ENCODE measurements at places on chromosomes 7 and 10.

DNA sequence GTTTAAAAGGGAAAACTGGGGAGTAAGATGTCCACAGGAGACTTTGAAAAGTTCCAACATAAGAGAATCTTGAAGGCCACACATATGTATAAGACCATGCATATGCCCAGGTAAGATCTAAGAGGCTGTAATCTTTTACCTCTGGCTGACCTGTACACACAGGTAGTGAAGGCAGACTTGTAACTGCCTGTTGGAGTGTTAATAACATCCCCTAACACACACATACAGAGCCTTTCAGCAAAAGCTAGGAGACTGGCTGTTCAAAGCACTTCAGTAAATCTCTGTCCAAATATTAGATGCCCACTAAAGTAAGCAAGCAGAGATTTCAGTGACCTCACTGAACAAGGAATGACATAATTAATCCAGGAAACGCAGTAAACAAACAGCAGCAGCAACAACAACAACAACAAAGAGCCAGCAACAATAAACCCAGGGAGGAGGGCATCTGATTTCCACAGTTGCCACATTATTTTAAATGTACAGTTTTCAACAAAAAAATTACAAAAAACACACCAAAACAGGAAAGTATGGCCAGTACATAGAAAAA lies 15.0 kb downstream of the CYP51A1 start:
- peak; percentile 17 for DNase-seq

GRCh38 chr7:741850-742249 lies 14.8 kb upstream of the PRKAR1B start:
- no peak for DNase-seq

GRCh38 chr10:17431871-17432311 lies 22.5 kb downstream of the ST8SIA6 start:
- DNase-seq: peak; percentile 20

DNA sequence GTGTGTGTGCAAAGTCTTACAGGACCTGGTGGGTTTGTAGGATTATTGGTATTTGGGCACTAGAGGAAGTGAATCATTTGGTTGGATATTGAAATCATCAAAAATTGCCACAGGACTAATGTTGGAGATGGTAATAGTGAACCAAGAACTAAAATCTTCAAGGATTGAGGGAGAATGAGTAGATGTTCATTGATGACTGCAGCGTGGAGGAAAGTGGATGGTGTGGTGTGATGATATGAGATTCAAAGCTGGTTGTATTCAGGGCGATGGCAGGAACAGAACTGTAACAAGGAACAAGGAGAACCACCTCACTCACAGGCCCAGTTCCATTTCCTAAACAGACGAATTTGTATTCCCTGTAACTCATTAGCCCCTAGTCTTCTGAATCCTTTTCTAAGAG lies 90.3 kb downstream of the TRIM24 start:
- DNase-seq: no peak

DNA sequence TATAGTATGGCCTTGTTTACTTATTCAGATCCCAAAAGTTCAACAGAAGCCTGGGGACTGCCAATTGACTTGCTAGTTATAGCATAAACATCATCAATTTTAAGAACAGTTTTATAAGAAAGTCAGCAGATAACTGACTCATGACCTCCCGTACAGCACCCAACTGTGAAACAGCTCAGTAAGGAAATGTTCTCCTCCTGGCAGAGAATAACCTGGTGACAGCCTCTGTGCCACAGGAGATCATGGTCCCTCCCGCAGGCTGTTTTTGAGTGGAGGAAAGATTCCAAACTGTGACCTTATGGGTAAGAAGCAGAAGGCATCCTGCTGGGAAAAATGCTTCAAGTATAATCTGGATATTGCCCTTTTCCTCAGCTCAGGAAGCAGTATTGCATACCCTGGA lies 182.5 kb downstream of the SEMA3D start:
- DNase-seq: no peak

DNA sequence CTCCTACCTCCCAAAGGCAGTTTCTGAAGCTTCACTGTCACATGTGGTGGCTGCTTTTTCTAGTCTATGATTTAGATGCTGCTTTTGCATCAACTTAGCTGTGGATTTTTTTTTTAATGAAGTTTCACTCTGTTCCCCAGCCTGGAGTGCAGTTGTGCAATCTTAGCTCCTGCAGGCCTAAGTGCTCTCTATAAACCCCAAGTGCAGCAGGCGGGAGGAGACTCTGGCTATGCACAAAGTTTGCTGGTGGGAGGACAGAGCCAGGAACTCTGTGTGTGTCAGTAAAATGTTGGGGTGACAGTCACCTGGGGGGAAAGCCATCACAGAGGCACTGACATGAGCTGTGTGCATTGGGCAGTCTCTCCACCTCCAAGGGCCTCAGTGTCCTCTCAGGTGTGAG lies 138.8 kb upstream of the FAM20C start:
- no peak for DNase-seq

DNA sequence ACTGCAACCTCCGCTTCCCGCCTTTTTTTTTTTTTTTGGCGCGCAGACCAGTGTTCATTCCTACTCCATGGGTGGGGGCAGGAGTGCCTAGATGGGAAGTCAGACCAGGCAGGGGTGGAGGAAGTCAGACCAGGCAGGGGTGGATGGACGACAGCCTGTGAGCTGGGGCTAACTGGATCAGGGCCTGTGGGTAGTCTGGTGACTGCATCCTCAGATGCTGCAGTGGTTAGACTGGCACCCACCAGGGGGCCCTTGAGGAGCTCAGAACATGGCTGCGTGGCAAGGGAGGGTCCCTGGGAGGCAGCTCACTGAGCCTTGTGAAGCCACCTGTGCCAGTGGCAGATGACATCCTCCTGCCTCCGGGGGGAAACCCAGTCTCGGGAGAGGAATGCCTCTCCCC lies 35.1 kb downstream of the RCC1L start:
- DNase-seq: no peak

- no peak for DNase-seq
These were observed 10.4 kb downstream of the C10orf105 start for GRCh38 chr10:71708897-71709882.

GRCh38 chr10:22580711-22581110 lies 133.7 kb downstream of the PIP4K2A start:
- DNase-seq: no peak

- DNase-seq: no peak
These were observed 173.0 kb upstream of the LANCL2 start for GRCh38 chr7:55191926-55192692.

DNA sequence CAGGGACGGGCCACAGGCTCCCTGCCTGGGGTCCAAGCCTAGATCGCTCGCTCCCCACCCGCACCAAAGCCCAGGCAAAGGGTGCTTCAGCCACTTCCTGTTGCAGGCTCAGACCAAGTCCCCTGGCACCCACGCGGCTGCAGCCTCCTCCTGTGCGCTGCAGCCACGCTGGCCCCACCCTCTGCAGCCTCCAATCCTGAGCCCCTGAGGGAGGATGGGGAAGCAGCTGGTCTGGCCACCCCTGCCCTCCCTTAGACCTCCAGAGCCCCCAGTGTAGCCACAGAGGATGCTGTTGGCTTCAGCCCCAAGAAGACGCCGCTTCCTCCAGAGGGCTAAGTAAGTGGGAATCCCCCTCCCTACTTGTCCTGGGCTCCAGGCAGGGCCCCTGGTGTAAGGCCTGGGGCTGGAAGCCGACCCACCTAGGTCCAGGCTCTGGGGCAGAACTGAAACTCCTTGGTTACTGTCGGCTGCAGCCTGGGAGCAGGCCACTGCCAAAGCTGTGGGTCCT lies 9.4 kb downstream of the LIMK1 start:
- DNase-seq: no peak

DNA sequence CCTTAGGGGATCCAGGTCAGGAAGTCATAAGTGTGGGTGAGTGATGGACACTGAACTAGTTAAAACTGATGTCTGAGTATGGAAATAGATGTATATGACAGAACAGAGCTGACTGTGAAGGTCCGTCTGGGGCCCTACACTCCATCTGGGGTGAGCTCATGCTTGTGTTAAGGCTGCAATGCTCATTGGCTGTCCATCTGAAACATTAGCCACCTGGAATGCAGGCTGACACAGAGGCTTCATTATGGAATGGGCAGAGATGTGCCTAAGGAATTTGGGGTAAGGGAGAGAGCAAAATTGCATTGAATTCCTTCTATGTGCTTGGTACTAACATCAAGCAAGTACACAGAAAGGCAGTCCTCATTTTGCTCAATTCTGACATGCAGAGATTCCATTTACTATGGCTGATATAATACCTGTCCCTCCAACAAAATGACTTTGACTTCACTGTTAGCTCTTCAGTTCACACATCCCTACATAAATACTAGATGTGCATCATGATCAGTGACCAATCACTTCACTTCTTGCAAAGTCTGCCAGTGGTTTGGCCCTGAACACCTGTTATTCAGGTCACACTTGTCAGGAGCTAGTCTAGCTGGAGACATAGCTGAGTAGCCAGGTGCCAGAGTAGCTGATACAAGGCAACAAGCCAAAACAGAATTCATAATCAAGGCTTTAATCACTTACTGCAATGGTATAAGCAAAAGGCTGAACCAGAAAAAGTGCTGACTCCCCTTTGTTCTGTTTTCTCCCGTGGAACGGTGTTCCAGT lies 128.9 kb upstream of the VWC2 start:
- DNase-seq: no peak
